T-helper 2 cell (primary cell): ENCODE measurements at places on chromosomes 7 and 10.
A peak's percentile ranks its signal among the peaks of the same experiment; 100 is the strongest.

DNA sequence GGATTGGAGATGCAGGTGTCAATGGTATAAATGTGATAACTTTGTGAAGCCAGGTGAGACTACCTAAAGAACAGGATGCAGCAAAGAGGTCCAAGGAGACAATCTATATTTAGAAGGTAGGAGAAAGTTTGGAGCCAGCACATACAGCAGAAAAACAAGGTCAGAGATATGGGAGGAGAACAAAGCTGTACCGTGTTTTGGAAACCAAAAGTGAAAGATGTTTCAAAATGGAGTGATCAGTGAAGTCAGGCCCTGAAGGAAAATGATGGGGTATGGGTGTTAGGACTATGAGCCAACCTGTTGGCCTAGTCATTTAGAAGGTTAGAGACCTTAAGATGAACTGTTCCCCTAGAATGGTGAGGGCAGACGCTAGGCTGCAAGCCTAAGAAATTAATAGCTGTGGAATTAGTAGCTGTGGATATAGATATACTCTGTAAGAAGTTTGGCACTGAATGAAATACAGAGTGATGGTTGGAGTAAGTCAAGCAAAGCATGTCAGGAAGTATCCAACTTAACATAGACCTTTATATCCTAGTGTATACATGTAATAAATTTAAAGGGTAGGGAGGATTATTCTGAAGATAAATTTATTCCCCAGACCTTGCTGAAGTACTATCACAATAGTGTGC lies 149.8 kb upstream of the WNT16 start:
- no peak for DNase-seq

GRCh38 chr7:36827726-36828703 lies 103.7 kb upstream of the AOAH start:
- DNase-seq, result no peak

GRCh38 chr10:132204781-132205473 lies 18.2 kb downstream of the DPYSL4 start:
- no peak for DNase-seq

- DNase-seq, result no peak
Observed at GRCh38 chr7:45999541-45999940, 78.5 kb upstream of the IGFBP3 start.

- no peak for DNase-seq
Observed at GRCh38 chr7:34928560-34928959, 108.7 kb downstream of the DPY19L1 start.

- DNase-seq, result no peak
Observed at GRCh38 chr7:150820578-150821198, 20.1 kb downstream of the TMEM176A start.

GRCh38 chr7:12327922-12328321 lies 75.7 kb downstream of the VWDE start:
- no peak for DNase-seq

GRCh38 chr10:24723386-24723787 lies 300 bp downstream of the ARHGAP21 start:
- peak; percentile 34 for DNase-seq

- DNase-seq, result no peak
Observed at GRCh38 chr10:132247943-132248342, 59.8 kb downstream of the STK32C start.

DNA sequence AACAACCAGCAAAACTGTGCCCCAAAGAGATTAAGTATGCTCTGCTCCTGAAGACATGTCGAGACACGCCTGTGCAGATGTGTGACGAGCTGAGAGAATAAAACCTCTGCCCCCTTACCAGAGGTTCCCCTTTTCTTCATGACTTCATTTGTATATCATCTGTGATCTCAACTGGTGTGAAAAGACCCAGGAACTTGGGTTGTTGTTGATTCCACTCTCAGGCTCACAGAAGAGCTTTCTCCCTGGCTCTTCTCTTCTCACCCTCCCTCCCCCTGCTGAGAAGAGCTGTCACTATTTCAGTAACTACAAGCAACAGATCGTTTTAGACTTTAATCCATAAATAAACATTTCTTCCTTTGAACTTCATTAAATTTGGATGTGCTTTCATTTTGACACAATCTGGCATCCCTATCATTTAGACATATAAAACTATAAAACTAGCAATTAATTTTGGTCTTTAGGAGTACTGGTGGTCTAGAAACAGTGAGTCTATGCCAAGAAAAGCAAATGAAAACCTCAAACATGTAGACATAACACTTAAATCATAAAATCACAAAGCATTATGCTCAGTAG lies 179.3 kb upstream of the FZD8 start:
- DNase-seq, result no peak

GRCh38 chr7:139525239-139525638 lies 1.8 kb downstream of the CLEC2L start:
- no peak for DNase-seq

DNA sequence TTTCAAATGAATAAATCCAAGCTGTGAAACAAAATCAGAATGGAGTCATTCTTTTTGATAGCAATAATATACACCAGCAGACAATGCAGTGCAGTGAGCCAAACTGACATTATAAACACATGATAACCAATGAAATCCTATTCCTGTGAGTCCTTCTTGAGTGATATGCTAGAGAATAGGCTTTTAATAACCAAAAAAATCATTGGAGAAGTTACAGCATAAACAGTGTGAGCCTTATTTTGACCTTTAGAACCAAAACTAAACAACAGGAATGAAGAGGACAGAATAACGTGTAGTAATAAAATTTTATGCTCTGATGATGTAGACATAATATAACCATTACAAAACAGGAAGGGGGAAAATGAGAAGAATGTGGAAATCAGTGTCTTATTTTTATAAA lies 8.7 kb downstream of the HUS1 start:
- no peak for DNase-seq

DNA sequence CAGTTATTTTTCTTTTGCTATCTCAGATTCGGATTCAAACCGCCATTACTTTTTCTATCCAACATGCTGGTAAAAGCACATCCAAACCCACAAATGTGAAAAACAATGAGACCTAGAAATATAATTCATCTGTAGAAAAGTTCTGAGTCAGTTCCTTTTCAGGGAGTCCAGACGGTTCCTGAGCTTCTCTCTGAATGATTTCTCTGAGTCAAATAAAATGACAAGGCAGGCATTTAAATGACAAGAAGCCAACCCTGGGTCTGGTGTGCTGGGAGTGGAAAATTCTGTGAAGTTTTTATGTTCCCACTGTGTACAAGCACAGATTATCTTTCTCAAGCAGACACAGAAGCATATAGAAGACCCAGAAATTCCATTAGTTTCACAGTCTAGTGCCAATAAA lies 96.3 kb upstream of the ANKRD1 start:
- no peak for DNase-seq

DNA sequence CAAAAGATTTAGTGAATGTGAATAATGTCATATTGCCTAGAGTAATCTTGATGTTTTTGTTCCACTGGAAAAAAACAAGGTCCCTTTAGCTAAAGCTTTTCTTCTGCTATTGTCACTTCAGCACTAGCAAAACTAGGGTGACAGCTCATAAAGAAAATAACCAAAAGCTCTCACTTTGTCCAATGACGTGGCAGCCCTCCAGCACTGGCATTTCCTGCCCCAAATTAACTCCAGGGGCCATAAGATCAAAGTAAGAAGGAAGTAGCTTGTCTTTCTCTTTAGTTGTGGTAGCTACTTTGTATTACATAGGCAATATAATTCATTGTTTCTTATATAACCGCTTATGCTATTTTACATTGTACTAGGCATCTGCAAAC lies 47.3 kb downstream of the LRRN3 start:
- peak; percentile 94 for DNase-seq

GRCh38 chr7:36487756-36488336 lies 98.2 kb downstream of the ANLN start:
- DNase-seq, result peak; percentile 29

DNA sequence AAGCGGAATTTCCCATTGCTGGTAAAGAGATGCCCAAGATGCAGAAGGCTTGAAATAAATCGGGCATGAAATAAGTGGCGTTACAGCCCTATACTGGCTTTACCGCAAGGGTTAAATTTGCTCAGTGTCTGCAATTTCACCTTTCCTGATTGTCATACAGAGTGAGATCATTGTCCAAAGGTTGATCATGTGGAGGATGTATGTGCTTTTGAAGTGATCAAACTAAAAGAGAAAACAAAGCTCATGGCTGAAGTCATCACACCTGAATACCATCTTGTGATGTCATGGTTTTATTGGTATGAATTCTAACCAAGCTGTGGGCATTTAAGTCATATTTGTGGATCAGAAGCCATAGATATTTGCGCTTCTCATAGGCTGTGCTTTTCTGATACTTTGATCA lies 635.5 kb downstream of the AUTS2 start:
- DNase-seq, result no peak
